ENCODE measurements at places on chromosomes 3 and 15. TPM values are rescaled to one million over a fixed set of nuclear protein-coding genes. Genes with fewer than 3 reads are reported as not detected.

MAGEL2 gene
- total RNA-seq: not detected

NPAP1 gene
- total RNA-seq: not detected

SLC35G2 gene
- 25.0 TPM for total RNA-seq

LSAMP gene
- 10.1 TPM for total RNA-seq

ZDHHC23 gene
- 0.74 TPM for total RNA-seq

DCBLD2 gene
- 33.6 TPM for total RNA-seq

PXYLP1 gene
- total RNA-seq: 11.3 TPM

C3orf85 gene
- not detected for total RNA-seq

GPR176 gene
- 5.6 TPM for total RNA-seq

TASOR gene
- 32.6 TPM for total RNA-seq

PAQR9 gene
- total RNA-seq: 0.28 TPM

ZNF717 gene
- total RNA-seq: 9.4 TPM

TERC gene
- total RNA-seq: 5.8 TPM

SLC51A gene
- total RNA-seq: not detected

NR2E3 gene
- not detected for total RNA-seq

IDH3A gene
- 112 TPM for total RNA-seq

IGSF11 gene
- not detected for total RNA-seq

CLDN11 gene
- total RNA-seq: not detected

STRA6 gene
- total RNA-seq: 0.84 TPM
